T-cell (primary cell): ENCODE measurements at places on chromosomes 7 and 10.
A peak's percentile ranks its signal among the peaks of the same experiment; 100 is the strongest.

DNA sequence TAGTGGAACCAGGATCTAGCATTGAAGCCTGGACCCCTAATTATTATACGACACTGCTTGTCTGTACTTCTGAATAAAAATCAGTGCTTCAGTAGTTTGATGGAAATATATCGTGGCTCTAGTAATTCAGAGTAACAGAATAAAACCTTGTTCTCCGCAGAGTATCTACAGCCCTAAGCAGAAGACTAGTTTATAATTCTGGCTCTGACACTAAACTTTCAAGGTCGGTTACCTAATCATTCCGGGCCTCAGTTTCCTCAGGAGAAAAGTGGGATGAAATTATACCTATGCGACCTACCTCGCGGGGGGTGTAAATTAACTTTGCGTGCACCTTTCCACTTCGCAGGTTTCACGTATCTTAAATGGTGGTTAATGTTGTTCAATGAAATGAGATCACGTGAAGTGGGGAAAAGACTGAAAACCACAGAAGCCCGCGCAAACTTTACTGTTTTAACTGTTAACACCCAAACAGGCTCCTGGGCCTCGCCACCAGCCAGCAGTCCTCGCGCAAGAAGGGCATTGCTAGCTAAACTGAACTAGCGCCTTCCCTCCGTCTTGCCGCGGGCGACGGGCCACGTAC lies 615 bp downstream of the THAP5 start:
- peak; percentile 53 for DNase-seq

- no peak for DNase-seq
Measured at GRCh38 chr10:6363511-6363910, 160.8 kb downstream of the PFKFB3 start.

DNA sequence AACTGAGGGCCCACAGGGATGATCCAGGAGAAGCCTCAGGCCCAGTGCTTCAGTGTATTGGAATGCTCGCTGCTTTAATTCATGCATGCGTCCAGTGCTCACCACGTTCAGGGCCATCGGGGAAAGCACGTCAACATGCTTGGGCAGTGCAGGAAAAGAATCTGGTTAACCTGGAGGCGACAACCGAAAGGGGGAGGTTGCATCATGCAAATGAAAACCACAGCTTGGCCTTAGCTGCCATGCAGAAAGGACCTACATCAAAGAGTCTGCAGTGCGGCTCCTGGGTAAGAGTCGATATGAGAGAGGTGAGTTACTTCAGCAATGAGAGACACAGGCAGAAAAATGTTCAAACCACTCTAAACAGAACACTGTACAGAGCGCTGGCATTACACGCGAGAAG lies 440.1 kb downstream of the KCNMA1 start:
- DNase-seq: no peak

DNA sequence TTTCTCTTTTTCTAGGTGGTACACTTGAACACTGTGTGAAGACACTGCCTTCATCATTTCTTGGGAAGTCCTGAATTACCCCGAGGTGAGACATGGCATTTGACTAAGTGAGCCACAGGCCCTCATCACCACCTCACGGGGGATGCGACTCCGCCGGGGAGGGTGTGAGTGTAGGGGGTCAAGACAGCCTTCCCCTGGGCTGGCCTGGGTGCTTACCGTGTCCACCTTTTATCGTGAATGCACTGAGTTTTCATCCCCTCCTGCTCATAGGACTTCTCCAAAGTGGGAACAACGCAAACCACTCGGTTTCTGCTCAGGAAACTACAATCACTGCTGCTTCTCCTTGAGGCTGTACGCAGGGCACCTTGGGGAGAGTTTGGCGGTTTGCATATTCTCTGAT lies 176.9 kb downstream of the SH2D4B start:
- no peak for DNase-seq

DNA sequence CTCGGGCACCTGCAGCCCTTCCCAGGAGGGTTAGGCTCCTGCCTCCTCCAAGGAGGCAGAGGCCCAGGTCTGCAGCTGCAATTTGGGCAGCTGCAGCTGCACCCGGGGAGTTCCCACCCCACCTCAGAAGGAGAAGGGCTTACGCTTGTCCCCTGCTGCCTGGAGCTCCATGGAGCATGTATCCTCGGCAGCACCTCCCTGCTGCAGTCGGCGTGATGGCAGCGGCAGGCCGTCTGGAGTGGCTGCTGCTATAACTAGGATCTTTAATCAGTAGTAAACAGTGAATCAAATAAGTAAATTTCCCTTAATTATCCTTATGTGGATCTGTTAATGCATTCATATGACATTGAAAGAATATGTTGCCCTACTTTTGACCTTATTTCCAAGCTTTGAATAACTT lies 167.0 kb downstream of the PON1 start:
- DNase-seq: no peak
